ENCODE measurements at places on chromosomes 16 and 17. TPM values are rescaled to one million over a fixed set of nuclear protein-coding genes. Genes with fewer than 3 reads are reported as not detected.

DNA sequence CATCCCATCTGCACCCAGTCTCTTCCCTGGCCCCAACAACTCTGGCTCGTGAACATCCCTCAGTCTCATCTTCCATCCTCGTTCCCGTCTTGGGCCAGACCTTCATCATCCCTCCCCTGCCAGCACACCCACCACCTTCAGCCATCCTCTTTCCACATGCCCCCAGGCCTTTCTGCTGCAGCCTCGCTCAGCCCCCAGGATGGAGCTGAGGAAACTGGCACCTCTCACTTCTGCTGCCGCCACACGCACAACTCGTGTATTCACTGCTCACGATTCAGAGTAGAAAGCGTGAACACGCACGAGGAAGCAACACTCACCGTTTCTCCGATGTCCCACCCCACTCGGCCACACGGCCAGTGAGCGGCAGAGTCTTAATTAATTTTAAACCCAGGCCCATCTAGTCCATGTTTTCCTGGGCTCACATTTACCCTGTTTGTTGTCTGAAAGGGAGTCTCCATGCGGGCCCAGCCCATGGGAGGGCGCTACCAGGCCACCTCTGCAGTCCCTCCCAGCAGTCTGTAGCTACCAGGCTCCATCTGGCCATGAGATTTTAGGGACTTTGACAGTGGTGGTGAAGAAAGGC lies 12.5 kb downstream of the C16orf90 start:
- no peak for DNase-seq
- H3K36me3 ChIP-seq = peaks cover 31% of the 10 kb centered on the region
- H3K27me3 ChIP-seq = no peaks in the 10 kb centered on the region
- no peak overlapping the region for H3K27ac ChIP-seq
- no peak overlapping the region for H3K4me3 ChIP-seq

RAMP2 gene
- not detected for total RNA-seq

GRCh38 chr17:47117386-47117785 lies 71.7 kb downstream of the CDC27 start:
- no peak overlapping the region for H3K27ac ChIP-seq
- no peaks in the 10 kb centered on the region for H3K27me3 ChIP-seq
- H3K36me3 ChIP-seq = peaks cover 7% of the 10 kb centered on the region
- no peak for DNase-seq

PIK3R5 gene
- 30.2 TPM for total RNA-seq

CCL2 gene
- total RNA-seq = 5.5 TPM
